ENCODE measurements at places on chromosomes 13 and 19. TPM values are rescaled to one million over a fixed set of nuclear protein-coding genes. Genes with fewer than 3 reads are reported as not detected.
A peak's percentile ranks its signal among the peaks of the same experiment; 100 is the strongest.

GRCh38 chr13:46683676-46684260 lies 113.2 kb downstream of the ESD start:
- H3K4me1 ChIP-seq, result peaks cover 24% of the 10 kb centered on the region
- no peak overlapping the region for H3K4me3 ChIP-seq
- no peak overlapping the region for H3K27ac ChIP-seq
- peaks cover 3% of the 10 kb centered on the region for H3K36me3 ChIP-seq
- no peak for DNase-seq
- no peaks in the 10 kb centered on the region for H3K27me3 ChIP-seq

GRCh38 chr19:2043961-2044708 lies 6.9 kb downstream of the MKNK2 start:
- peak overlapping the region; percentile 66 for H3K27ac ChIP-seq
- peaks cover 93% of the 10 kb centered on the region for H3K4me1 ChIP-seq
- peak; percentile 59 for DNase-seq
- H3K4me3 ChIP-seq, result no peak overlapping the region
- H3K36me3 ChIP-seq, result peaks cover 60% of the 10 kb centered on the region

ZNF468 gene
- total RNA-seq, result 17.9 TPM

DNA sequence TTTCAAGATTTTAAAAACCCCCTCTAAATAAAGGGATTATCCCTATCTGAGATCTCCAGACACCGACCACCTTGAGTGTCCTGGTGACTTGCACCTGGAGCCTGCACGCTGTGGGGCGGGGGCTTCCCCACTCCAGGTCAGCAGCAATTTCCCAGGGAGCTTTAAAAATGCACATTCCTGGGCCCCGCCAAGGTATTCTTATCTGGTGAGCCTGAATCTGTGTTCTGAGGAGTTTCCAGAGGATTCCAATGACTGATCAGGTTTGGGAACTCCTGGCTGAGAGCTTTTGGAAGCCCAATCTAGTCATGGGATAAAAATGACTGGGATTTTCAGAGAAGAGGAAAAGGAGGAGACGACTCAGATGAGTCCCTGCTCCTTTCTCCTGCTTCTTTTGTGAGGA lies 66.1 kb downstream of the FGF9 start:
- DNase-seq, result no peak
- peaks cover 4% of the 10 kb centered on the region for H3K27me3 ChIP-seq
- no peaks in the 10 kb centered on the region for H3K36me3 ChIP-seq
- peaks cover 6% of the 10 kb centered on the region for H3K4me1 ChIP-seq
- H3K27ac ChIP-seq, result no peak overlapping the region
- no peak overlapping the region for H3K4me3 ChIP-seq

LGALS7B gene
- 5,185 TPM for total RNA-seq

- no peaks in the 10 kb centered on the region for H3K4me1 ChIP-seq
- H3K27ac ChIP-seq, result no peak overlapping the region
- no peaks in the 10 kb centered on the region for H3K36me3 ChIP-seq
- H3K27me3 ChIP-seq, result no peaks in the 10 kb centered on the region
- H3K4me3 ChIP-seq, result no peak overlapping the region
- DNase-seq, result no peak
Measured at GRCh38 chr13:23414682-23415081, 18.8 kb downstream of the SACS start.

- H3K4me1 ChIP-seq, result no peaks in the 10 kb centered on the region
- H3K27ac ChIP-seq, result no peak overlapping the region
- no peak for DNase-seq
- H3K27me3 ChIP-seq, result peaks cover 3% of the 10 kb centered on the region
- H3K36me3 ChIP-seq, result no peaks in the 10 kb centered on the region
Measured at GRCh38 chr19:50233308-50233910, 30.0 kb downstream of the MYH14 start.

Measured in suprapubic skin (tissue), 4 donors.